ENCODE measurements at places on chromosomes 6 and 20. TPM values are rescaled to one million over a fixed set of nuclear protein-coding genes. Genes with fewer than 3 reads are reported as not detected.

GRCh38 chr6:10882657-10883171, 873 bp upstream of the GCM2 start:
- DNase-seq: peak; percentile 76

DNA sequence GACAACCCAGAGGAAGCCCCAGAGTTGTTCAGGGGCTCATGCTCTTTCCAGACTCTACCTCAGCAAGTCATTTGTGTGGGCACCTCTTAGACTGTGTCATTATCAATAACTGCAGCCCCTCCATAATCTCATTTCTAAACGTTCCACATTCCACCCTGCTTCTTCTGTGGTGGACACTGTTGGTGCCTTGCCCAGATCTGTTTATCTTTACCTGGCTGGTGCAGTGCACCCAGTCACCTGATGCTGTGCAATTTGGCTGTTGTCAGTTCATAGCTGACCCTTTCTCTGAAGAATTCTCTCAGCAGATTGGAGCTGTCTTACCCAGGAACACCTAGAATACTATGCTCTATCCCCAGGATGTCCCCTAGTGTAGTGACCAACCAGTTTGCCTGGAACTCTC, 80.0 kb downstream of the ATRN start:
- DNase-seq: no peak

DNA sequence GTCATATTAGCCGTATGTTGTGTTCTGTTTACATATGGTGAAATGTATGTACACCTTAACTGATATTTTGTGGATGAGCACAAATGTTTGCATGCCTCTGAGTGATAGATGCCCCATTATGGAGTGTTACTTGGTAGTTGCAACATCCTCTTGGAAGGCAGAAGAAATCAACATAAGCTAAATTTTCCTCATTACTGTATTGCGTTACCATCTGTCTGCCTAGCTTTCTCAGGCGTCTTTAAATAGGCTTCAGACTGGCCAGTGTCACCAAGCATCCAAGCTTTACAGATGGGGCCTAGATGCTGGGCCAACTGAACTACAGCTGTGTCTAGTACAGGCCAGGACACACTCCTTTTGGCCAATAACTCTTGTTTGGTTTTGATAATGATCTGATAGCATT, 250.6 kb downstream of the SAMD5 start:
- DNase-seq: no peak

Gene TINAG
- not detected for total RNA-seq

DNA sequence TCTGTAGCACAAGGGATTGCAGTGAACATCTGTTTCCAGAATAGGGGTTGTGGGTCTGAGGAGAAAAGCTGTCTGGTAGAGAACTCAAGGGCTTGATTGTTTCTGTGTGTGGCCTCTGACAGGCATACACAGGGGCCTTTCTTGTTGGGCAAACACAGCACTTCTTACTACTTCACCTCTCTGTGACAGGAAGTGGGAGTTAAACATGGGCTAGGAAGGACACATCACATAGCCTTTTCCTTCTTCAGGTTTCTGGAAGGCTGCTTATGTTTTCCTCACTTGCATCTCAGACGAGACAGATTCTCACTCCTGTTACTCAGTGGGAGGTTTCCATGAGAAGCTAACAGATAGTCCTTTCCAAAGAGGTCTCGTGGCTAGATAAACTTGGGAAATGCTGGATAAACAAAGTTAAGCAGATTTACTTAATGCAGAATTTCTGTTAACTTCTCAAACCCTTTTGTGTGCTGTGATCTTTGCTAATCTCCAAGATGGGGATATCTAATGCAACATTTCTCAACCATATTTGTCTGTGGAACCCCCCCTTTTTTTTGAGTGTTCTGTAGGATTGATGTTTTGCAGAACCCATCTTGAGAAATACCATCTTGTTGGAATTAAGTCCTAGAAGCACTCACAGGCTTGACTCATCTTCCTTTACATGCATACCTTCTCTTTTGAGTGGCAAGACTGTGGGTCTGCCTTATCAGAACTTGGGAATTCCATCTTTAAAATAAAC, 41.9 kb upstream of the RNF8 start:
- no peak for DNase-seq

- no peak for DNase-seq
These were observed 114.2 kb upstream of the MTHFD1L start for GRCh38 chr6:150751296-150751695.

DNA sequence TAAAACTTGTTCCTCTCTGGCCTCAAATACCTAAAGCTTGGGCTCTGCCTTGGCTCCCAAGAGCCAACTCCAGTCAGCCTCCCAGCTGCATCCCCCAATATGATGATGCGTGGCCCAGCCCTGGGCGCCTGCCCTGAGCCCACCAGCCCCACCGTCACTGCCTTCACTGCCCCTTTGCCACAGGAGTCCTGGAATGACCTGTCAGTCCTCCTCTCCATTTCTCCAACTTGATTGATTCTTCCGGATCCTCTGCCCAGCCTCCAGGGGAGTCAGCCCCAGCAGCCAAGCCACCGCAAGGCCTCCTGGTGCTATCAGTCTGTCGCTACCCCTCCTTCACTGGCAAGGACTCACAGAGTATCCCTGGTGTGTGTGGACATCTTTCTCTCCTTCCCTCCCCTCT, 96.7 kb upstream of the PMEPA1 start:
- DNase-seq: no peak

DNA sequence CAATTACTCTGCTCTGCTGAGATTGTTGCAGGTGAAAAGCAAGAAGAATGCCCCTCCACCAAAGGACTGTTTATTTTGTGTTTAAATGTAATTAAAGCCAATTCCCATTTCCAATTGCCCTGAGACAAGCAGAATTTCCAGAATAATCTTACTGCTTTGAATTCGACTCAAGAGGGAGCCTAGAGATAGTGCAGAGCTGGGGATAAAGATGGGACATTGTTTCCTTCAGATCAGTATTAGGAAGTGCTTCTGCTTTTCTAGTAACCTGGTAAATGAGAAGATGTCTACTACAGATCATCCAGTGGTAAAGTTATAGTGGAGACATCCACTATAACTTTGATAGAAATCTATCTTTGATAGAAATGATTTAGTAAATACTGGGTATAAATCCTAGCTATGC, 326.9 kb downstream of the UBE3D start:
- DNase-seq: no peak

Gene RFX6
- total RNA-seq: not detected

DNA sequence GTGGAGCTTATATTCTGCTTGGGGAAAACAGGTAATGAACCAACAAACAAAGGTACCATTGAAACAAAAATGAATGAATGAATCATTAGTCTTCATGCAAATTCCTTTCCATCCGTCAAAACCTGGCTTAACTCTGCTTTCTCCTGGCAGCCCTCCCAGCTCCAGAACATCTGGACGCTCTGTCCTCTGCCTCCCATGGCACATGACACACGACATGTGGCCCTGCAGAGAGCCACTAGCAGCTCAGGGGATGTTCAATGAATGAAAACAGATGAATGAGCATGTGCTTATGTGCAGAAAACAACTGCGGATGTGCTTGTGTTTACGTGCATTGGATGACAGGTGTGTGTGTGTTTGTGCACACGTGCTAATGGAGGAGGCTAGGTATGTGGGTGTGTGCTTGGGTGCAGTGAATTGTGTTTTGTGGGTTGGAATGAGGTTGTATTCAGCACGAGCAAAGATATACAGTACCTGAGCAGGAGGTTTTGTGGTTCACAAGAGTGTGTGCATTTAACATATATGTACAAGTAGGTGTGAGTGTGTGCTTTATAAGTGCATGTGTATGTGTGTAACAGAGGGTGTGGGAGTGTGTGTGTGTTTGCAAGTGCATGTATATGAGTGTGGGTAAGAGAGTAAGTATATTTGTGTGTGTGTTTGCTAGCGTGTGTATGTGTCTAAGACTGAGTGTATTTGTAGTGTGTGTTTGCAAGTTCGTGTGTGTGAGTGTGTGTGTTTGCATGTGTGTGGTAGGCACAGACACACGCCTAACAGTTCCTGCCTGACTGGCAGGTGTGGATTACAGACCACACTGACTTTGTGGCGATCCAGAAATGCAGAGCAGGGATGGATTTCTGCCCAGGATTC, 374.1 kb upstream of the SULF2 start:
- DNase-seq: no peak

DNA sequence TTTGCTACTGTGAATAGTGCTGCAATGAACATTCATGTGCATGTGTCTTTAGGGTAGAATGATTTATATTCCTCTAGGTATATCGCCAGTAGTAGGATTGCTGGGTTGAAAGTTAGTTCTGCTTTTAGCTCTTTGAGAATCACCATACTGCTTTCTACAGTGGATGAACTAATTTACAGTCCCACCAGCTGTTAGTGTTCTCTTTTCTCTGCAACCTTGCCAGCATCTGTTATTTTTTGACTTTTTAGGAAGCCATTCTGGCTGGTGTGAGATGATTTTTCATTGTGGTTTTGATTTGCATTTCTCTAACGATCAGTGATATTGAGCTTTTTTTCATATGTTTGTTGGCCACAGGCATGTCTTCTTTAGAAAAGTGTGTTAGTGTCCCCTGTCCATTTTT, 40.0 kb downstream of the PLG start:
- DNase-seq: no peak

DNA sequence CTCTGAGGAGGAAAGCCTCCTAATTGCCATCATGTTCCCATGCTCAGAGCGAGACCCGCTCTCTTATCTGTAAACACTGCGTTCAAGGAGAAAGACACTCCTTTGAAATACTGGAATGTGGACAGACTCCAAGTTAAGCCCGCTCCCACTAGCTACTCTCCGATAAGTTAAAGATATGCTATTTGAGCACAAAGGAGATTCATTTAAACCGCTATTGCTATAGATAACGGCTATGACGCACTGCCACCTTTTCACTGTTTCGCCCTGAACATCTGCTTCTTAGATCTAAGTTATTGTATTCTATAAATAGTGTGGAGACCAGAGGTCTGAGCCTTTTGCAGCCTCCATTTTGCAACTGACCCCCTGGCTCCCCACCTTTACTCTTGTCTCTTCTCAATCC, 82.3 kb downstream of the GPX5 start:
- DNase-seq: no peak

DNA sequence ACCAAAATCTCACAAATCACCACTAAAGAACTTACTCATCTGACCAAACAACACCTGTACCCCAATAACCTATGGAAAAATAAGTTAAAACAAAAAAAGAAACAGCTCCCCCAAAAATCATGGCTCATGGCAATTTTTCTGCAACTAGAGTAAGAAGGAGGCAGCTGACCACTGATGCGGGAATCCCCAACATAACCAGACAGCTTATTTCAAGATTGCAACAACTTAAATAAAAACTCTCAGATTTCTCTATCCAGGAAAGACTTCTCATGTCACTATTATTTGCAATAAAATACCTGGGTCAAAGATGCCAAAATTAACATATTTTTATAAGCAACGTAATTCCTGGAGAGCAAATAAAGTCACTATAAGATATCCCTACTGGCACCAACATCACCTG, 128.1 kb upstream of the LY86 start:
- no peak for DNase-seq

- peak; percentile 94 for DNase-seq
These were observed 146.8 kb upstream of the UST start for GRCh38 chr6:148599967-148600426.

DNA sequence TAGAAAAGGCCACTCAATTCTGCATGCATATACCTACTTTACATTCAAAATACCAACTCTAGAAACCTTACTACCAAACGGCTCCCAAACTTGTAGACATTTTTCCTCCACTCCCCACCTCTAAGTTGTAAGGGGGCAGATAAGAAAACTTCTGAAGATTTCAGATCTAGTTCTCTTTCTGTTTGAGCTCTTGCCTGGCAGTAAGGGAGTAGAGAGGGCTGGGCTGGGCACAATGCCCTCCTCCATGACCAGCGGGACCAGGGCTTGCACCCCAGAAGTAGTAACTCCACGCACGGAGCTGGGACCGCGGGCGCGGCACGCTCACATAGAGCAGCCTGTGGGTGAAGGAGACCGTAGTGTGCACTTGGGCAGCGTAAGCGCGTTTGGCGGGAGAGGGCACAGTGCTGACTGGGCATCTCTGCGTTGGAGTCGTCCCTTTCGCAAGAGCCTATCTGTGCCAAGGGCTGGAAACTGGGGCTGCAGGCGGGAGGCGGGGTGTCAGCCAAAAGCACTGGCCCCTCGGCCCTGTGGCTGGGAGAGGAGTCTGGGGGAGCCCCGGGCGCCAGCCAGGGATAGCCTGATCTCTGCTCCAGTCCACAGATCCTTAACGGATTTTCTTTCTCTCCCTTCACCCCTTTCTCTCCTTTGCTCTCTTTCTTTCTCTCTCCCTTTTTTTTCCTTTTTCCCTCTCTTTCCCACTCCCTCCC, 32.4 kb downstream of the PHACTR1 start:
- DNase-seq: peak; percentile 83

Gene HLA-DPB1
- total RNA-seq: 23.4 TPM

Gene LY6G6D
- total RNA-seq: not detected

DNA sequence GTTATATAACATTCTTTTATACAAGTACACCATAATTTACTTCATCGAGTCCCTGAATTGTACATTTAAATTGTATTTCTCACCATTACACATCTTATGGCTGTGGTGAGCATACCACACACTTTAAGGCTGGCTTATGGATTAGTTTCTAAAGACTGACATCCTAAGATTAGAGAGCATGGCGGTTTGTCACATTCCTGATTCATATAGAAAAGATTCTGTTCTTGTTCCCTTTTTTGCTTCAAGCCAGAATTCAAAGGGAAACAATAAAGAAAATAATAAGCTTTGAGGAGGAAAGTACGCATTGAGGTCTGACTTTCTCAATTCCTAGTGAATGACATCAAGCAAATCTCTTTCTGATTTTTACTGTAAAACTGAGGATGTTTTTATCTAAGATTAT, 2.5 kb downstream of the BTN1A1 start:
- DNase-seq: no peak

DNA sequence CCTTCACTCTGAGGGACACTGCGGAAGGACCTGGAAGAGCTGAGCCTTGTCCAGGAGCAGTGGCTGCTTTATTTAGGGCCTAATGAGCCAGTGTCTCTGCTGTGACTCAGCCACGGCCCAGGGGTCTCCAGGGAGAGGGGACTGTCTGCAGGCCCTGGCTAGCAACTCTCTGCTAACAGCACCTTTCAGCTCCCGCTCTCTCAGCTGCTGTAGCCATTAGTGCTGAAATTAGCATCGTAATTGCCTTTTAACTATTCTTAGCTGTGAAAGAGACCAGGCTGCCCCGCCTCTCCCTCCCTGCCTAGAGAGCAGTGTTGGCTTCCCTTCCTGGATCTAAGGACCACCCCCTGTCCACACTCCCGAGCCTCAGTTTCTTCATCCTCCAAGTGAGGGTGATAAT, 53.1 kb upstream of the SLC32A1 start:
- peak; percentile 78 for DNase-seq

Gene SLC17A3
- total RNA-seq: not detected

GRCh38 chr20:33689973-33690372, 3.8 kb upstream of the E2F1 start:
- no peak for DNase-seq

- no peak for DNase-seq
These were observed 152.6 kb upstream of the SMLR1 start for GRCh38 chr6:130674604-130675003.

DNA sequence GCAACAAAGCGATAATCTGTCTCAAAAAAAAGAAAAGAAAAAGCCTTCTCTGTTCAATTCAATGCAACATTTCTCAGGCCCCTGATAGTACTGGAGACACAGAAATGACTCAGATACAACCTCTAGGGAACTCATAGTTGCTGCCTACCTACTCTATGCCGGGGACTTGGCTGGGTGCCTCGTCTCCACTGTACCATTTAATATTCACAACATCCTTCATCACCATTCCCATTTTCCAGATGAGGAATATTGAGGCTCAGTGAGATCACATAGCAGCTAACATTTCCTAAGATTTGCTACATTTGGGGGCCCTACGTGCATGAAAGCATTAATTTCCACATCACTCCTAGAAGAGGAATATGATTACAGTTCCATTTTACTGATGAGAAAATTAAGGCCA, 7.5 kb downstream of the NOL4L start:
- DNase-seq: no peak

All from H9 (cell line).